Natural killer cell treated with Interleukin-12 subunit alpha and Interleukin-12 subunit beta and Interleukin-15 and Interleukin-18, amount 100 ng/mL, for 72 hours (primary cell): ENCODE measurements at places on chromosomes 12 and 14.

GRCh38 chr12:68853396-68854077 lies 45.6 kb downstream of the MDM2 start:
- H3K27ac ChIP-seq = no peak overlapping the region
- no peaks in the 10 kb centered on the region for H3K4me1 ChIP-seq

- H3K36me3 ChIP-seq = no peaks in the 10 kb centered on the region
- H3K27ac ChIP-seq = no peak overlapping the region
- no peak overlapping the region for H3K4me3 ChIP-seq
Observed at GRCh38 chr14:30450631-30451545, 108.1 kb upstream of the G2E3 start.

DNA sequence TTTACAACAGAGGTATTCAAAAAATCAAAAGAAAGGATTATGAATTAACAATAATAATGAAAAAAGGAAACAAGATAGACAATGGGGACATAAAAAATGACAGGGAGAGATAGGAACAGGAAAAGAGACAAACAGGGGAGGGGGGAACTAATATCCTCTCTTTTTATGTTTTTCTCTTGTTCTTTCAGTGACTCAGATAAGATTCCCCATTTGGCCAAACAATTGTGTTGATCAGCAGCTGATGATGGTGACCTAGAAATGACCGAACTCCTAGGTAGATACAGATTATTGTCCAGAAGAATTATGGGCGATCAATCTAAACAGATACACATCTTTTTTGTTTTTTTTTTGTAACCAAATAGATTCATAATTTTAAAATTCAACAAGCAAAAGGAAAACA lies 1277.2 kb upstream of the FLRT2 start:
- no peaks in the 10 kb centered on the region for H3K27me3 ChIP-seq
- DNase-seq = no peak
- no peak overlapping the region for H3K4me3 ChIP-seq
- no peak overlapping the region for H3K27ac ChIP-seq
- no peaks in the 10 kb centered on the region for H3K36me3 ChIP-seq
- no peaks in the 10 kb centered on the region for H3K4me1 ChIP-seq

- DNase-seq = peak; percentile 63
- H3K4me3 ChIP-seq = peak overlapping the region; percentile 30
- H3K4me1 ChIP-seq = no peaks in the 10 kb centered on the region
- peaks cover 19% of the 10 kb centered on the region for H3K27me3 ChIP-seq
Observed at GRCh38 chr14:99729991-99730875, 46.1 kb downstream of the CYP46A1 start.

DNA sequence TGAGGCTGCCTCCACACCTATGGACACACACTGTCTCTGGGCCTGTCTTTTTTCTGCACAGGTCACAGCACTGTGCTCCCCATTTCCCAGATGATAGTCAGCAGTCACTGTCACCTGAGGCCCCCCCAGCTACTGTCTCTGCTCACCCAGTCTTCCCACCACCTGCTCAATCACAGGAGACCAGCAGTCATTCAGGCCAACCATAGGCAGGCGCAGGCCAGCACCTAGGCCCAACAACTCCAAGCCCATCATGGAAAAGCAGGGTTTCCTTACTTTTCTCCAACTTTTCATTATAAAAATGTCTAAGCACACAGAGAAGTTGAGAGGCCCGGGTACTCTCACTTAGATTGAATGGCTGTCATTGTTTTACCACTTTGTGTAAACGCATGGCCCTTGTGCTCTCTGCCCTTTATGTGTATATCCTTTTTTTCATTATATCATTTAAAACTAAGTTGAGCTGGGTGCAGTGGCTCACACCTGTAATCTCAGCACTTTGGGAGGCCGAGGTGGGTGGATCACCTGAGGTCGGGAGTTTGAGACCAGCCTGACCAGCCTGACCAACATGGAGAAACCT lies 7.1 kb downstream of the PXN start:
- H3K27ac ChIP-seq = peak overlapping the region; percentile 63
- peak; percentile 29 for DNase-seq
- H3K4me3 ChIP-seq = peak overlapping the region; percentile 16
- H3K27me3 ChIP-seq = no peaks in the 10 kb centered on the region
- H3K4me1 ChIP-seq = peaks cover 77% of the 10 kb centered on the region

- no peak overlapping the region for H3K27ac ChIP-seq
- peaks cover 5% of the 10 kb centered on the region for H3K4me1 ChIP-seq
- H3K36me3 ChIP-seq = no peaks in the 10 kb centered on the region
- H3K4me3 ChIP-seq = no peak overlapping the region
Observed at GRCh38 chr14:49480979-49481498, 105.1 kb downstream of the RPS29 start.

DNA sequence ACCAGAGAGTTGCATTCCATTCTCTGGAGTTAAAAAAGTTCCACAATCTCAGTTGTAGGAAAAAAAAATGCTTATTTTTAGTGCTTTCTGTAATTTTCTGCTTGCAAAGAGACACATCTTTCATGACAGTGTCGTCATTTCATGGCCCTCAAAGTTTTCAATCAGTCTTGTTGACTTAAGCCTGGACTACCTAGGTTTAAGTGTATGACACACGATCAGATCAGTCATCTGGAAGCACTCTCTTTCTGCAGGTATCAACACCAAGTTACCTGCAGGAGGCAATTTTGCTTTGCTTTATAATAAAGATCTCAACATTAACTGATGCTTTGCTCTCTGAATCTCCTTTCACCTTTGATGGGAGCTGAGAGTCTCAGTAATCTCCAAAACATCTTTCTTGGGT lies 251.6 kb downstream of the BCAT1 start:
- DNase-seq = no peak
- no peak overlapping the region for H3K4me3 ChIP-seq
- no peak overlapping the region for H3K27ac ChIP-seq

DNA sequence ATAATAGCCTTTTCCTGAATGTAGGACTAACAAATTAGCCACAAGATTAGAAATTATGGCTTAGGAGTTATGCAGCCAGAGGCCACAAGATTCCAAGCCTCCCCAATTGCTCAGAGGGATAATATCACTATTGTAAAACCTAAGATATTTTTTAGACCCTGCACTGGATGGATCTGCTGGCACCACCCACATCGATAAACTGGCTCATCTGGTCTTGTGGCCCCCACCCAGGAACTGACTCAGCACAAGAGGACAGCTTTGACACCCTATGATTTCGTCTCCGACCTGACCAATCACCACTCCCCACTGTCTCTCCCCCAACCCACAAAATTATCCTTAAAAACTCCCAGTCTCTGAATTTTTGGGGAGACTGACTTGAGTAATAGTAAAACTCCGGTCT lies 54.7 kb downstream of the CPM start:
- H3K27ac ChIP-seq = no peak overlapping the region
- H3K4me1 ChIP-seq = no peaks in the 10 kb centered on the region
- DNase-seq = no peak
- no peaks in the 10 kb centered on the region for H3K36me3 ChIP-seq
- H3K27me3 ChIP-seq = peaks cover 15% of the 10 kb centered on the region

DNA sequence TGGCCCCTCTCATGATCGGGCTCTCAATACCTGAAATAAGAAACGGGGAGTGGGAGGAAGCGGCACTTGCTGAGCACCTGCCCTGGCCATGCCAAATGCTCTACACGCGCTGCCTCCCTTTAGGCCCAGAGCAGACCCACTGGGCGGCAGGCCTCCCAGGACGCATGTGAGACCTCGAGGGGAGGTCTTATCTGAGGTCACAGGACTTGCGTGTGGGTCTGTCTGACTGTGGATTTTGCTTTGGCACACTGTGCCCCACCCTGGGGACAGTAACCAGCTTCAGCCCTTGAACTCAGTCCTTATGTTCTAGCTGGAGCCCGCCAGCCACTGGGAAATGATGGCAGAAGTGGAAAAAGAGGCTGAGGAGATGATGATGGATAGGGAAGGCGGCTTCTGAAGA lies 91.8 kb downstream of the RBM19 start:
- H3K4me3 ChIP-seq = no peak overlapping the region
- peak; percentile 58 for DNase-seq
- H3K27me3 ChIP-seq = no peaks in the 10 kb centered on the region
- no peaks in the 10 kb centered on the region for H3K4me1 ChIP-seq
- H3K36me3 ChIP-seq = no peaks in the 10 kb centered on the region
- no peak overlapping the region for H3K27ac ChIP-seq

GRCh38 chr12:54383041-54383609 lies 1.4 kb downstream of the ZNF385A start:
- no peaks in the 10 kb centered on the region for H3K27me3 ChIP-seq
- DNase-seq = no peak
- H3K4me1 ChIP-seq = peaks cover 14% of the 10 kb centered on the region
- no peaks in the 10 kb centered on the region for H3K36me3 ChIP-seq

DNA sequence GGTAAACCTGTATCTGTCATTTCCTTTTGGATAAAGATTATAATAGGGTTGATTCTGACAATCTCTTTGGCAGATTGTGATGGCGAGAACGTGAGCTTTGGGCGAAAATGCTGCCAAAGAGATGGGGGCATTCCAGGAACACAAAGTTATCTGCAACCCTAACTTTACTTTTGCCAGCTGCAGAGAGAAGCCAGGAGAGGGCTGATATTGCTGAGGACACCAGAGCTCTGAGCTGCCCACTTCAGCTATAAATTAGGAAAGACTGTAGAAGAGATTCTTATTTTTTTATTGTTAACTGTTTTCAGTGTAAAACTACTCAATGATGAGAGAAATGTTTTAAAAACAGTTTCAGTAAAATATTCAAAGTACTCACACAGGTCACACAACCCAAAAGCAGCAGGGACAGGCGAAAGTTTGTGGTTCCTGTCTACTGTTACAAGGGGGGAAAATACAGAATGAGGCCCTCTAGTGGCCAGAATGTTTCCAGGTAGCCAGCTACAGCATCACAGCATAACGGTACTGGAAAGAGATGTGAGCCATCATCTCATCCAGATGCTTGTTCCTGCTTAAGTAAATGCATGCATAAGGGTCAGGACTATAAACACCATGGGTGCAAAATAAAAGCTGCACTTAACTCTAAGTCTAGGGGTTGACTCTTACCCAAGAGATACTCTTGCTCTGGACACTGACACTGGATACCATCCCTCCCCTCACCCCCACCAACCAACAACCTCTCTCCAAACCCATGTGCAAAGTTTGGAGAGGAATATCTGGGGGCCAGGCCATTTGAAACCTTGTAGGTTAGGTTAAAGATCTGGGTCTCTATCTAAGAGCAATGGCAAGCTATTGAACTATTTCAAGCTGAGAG lies 498.4 kb downstream of the RMST start:
- no peak overlapping the region for H3K27ac ChIP-seq
- no peaks in the 10 kb centered on the region for H3K4me1 ChIP-seq
- no peaks in the 10 kb centered on the region for H3K36me3 ChIP-seq
- H3K27me3 ChIP-seq = no peaks in the 10 kb centered on the region

DNA sequence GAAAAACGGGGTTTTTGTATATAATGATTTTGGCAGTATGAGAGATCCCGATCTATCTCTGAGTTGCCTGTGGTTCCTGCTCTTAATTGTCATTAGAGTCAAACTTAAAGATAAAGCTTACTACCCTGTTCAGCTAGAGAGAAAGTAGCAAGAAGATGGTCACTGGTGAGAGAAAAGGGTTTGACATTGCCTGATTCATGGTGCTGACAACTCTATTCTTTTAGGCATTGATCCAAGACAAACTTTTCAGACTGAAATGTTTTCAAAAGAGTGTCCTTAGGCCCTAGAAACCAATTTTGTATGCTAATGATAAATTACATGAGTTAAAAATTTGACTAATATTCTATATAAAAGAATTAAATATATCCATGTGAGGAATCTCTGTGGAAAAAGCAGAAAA lies 35.1 kb downstream of the PELI2 start:
- no peaks in the 10 kb centered on the region for H3K27me3 ChIP-seq
- DNase-seq = no peak
- no peaks in the 10 kb centered on the region for H3K36me3 ChIP-seq
- H3K4me1 ChIP-seq = peaks cover 16% of the 10 kb centered on the region
- H3K4me3 ChIP-seq = no peak overlapping the region

GRCh38 chr14:101591582-101591981 lies 30.3 kb downstream of the DIO3 start:
- no peaks in the 10 kb centered on the region for H3K27me3 ChIP-seq
- no peak overlapping the region for H3K4me3 ChIP-seq
- peaks cover 22% of the 10 kb centered on the region for H3K4me1 ChIP-seq
- no peak overlapping the region for H3K27ac ChIP-seq
- DNase-seq = no peak

- peaks cover 13% of the 10 kb centered on the region for H3K4me1 ChIP-seq
- DNase-seq = no peak
- H3K4me3 ChIP-seq = no peak overlapping the region
- peaks cover 15% of the 10 kb centered on the region for H3K36me3 ChIP-seq
Observed at GRCh38 chr12:50123203-50123602, 11.2 kb downstream of the COX14 start.

- peaks cover 13% of the 10 kb centered on the region for H3K4me1 ChIP-seq
- no peaks in the 10 kb centered on the region for H3K27me3 ChIP-seq
- no peak overlapping the region for H3K4me3 ChIP-seq
- DNase-seq = no peak
Observed at GRCh38 chr12:122064025-122064777, 14.4 kb upstream of the MLXIP start.

DNA sequence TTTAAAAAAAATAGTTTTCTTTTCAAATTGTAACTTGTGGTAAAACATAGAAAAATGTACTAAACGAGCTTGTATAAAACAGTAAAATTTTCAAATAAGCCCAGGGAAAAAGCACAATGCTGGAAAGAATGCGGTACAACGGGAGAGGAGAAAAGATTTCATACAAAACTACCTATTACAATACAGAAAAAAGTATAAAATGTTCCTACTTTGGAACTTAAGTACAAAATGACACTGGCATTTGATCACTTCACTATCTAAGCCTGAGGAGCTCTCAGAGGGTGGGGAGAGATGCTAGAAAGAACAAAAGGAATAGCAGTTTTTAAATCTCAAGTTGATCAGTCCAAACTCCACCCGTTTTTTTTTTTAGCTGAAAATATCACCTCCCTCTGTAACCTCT lies 39.5 kb upstream of the COL2A1 start:
- peaks cover 14% of the 10 kb centered on the region for H3K36me3 ChIP-seq
- no peak overlapping the region for H3K27ac ChIP-seq
- H3K4me1 ChIP-seq = no peaks in the 10 kb centered on the region
- DNase-seq = no peak
- no peak overlapping the region for H3K4me3 ChIP-seq

DNA sequence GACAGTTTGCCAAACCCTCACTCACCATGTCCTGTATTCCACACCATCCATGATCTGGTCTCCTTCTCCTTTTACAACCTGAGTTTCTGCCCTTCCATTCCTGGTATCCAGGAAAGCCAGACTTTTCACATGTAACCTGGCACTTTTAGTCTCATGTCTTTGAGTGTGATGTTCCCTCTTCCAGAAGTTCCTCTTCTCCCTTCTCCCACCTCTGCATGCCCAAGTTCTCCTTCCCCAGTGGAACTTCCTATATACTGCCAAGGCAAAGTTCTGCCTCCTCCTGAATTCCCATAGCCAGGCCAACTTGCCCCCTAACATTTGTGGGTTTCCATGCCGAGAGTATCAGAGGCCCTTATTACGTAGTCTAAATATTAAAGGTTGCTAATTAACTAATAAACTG lies 3.2 kb upstream of the ITPR2 start:
- no peak overlapping the region for H3K4me3 ChIP-seq
- H3K27me3 ChIP-seq = no peaks in the 10 kb centered on the region
- no peak overlapping the region for H3K27ac ChIP-seq
